ENCODE measurements at places on chromosomes 7 and 10. TPM values are rescaled to one million over a fixed set of nuclear protein-coding genes. Genes with fewer than 3 reads are reported as not detected.

Gene LRIT1
- total RNA-seq: not detected

DNA sequence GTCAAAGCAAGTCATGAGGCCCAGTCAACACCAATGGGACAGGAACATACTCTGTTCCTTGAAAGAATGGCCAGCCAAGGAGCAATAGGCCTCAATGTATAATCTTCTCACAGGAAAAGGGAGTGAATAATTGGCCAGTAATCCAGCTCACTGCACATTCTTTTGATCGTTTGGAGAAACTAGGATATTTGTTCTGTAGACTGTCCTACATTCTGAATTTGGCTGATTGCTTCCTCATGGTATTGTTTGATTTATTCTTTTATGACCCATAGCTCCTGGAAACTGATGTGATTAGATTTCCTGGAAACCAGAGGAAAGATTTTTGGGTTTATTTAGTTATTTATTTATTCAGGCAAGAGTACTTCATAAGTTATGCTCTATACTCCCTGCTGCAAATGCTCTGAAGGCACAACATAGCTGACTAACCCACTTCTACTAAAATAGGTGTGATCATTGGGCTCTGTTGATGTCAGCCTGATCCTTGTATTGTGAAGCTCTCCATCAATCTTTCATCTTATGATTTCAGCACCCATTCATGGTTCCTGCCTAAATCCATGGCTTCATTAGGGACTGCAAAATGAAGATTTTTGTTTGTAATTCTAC is 745.2 kb downstream of the SUGCT start:
- H3K4me3 ChIP-seq: no peak overlapping the region
- no peak overlapping the region for H3K27ac ChIP-seq
- no peaks in the 10 kb centered on the region for H3K27me3 ChIP-seq
- H3K4me1 ChIP-seq: no peaks in the 10 kb centered on the region
- no peak for DNase-seq
- H3K36me3 ChIP-seq: no peaks in the 10 kb centered on the region

- no peak overlapping the region for H3K4me3 ChIP-seq
- DNase-seq: no peak
- no peaks in the 10 kb centered on the region for H3K27me3 ChIP-seq
- H3K4me1 ChIP-seq: no peaks in the 10 kb centered on the region
- H3K36me3 ChIP-seq: no peaks in the 10 kb centered on the region
Measured at GRCh38 chr10:129878835-129879234, 85.2 kb downstream of the EBF3 start.

- peak; percentile 52 for DNase-seq
- H3K36me3 ChIP-seq: no peaks in the 10 kb centered on the region
- H3K27me3 ChIP-seq: no peaks in the 10 kb centered on the region
- H3K4me3 ChIP-seq: peak overlapping the region; percentile 57
Measured at GRCh38 chr10:110355922-110356627, 51.4 kb upstream of the SMNDC1 start.

DNA sequence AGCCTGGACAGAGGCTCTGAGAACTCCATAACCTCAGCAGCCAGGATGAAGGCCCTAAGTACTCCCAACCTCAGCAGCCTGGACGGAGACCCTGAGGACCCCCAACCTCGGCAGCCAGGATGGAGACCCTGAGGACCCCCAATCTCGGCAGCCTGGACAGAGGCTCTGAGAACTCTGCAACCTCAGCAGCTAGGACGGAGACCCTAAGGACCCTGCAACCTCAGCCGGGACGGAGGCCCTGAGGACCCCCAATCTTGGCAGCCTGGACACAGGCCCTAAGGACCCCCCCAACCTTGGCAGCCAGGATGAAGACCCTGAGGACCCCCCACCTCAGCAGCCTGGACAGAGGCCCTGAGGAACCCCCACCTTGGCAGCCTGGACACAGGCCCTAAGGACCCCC is 16.5 kb downstream of the RRP12 start:
- H3K4me3 ChIP-seq: no peak overlapping the region
- H3K27me3 ChIP-seq: no peaks in the 10 kb centered on the region
- no peak overlapping the region for H3K27ac ChIP-seq
- H3K36me3 ChIP-seq: no peaks in the 10 kb centered on the region
- no peaks in the 10 kb centered on the region for H3K4me1 ChIP-seq

GRCh38 chr10:50416181-50416824 is 165.0 kb upstream of the ASAH2 start:
- H3K36me3 ChIP-seq: no peaks in the 10 kb centered on the region
- H3K4me1 ChIP-seq: peaks cover 4% of the 10 kb centered on the region
- DNase-seq: no peak
- H3K27me3 ChIP-seq: no peaks in the 10 kb centered on the region
- H3K4me3 ChIP-seq: no peak overlapping the region

Gene KIAA1217
- not detected for total RNA-seq

- H3K4me3 ChIP-seq: no peak overlapping the region
- peak; percentile 68 for DNase-seq
- H3K4me1 ChIP-seq: peaks cover 19% of the 10 kb centered on the region
- H3K36me3 ChIP-seq: no peaks in the 10 kb centered on the region
Measured at GRCh38 chr7:157881048-157881771, 544.4 kb downstream of the DNAJB6 start.

GRCh38 chr7:134514663-134515062 is 12.7 kb upstream of the AKR1B10 start:
- no peak overlapping the region for H3K27ac ChIP-seq
- peak; percentile 33 for DNase-seq
- H3K27me3 ChIP-seq: no peaks in the 10 kb centered on the region

Gene FIS1
- 121 TPM for total RNA-seq

DNA sequence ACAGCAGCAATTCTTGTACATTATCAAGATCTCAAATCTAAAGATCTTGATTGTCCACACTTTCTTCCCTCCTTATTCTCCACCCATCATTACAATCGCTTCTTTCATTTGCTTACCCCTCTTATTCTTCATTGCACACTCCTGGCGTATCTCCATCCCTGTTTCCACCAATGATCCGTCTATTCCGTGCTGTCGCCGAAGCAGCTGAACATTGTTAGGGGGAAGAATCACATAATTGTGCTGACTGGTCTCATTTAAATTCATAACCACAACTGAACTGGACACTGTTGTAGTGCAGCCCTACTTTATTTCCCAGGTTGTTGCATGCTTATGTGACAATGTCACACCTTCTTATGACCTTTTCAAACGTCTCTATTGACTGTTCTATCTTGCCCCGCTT is 18.9 kb upstream of the NRP1 start:
- no peak overlapping the region for H3K27ac ChIP-seq
- H3K4me1 ChIP-seq: no peaks in the 10 kb centered on the region
- H3K4me3 ChIP-seq: no peak overlapping the region
- no peak for DNase-seq
- H3K36me3 ChIP-seq: no peaks in the 10 kb centered on the region
- H3K27me3 ChIP-seq: no peaks in the 10 kb centered on the region

- peaks cover 5% of the 10 kb centered on the region for H3K36me3 ChIP-seq
- H3K4me1 ChIP-seq: peaks cover 12% of the 10 kb centered on the region
- peak; percentile 11 for DNase-seq
- H3K27ac ChIP-seq: no peak overlapping the region
- no peak overlapping the region for H3K4me3 ChIP-seq
- no peaks in the 10 kb centered on the region for H3K27me3 ChIP-seq
Measured at GRCh38 chr7:127396184-127396583, 3.7 kb upstream of the ZNF800 start.

DNA sequence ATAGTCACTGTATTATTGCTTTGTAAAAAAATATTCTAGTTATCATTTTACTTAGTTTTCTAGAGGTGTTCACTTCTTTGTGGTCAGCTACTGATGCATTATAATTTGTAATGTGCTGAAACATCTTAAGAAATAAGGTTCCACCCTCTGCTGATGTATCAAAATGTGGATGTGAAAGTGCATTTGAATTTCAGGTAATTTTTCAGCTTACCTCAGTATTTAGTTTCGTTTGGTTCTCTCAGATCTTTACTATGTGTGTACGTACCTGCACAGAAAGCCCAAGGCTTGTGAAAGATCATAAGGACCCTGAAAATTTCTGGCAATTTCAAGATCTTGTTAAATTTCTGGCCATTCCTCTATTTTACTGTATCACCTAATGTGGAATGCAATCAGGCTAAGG is 542.3 kb upstream of the TPK1 start:
- H3K27me3 ChIP-seq: no peaks in the 10 kb centered on the region
- no peak overlapping the region for H3K4me3 ChIP-seq
- H3K27ac ChIP-seq: no peak overlapping the region
- DNase-seq: no peak

GRCh38 chr7:3027005-3027845 is 16.4 kb downstream of the CARD11 start:
- no peak overlapping the region for H3K27ac ChIP-seq
- peaks cover 32% of the 10 kb centered on the region for H3K36me3 ChIP-seq
- H3K27me3 ChIP-seq: no peaks in the 10 kb centered on the region
- H3K4me1 ChIP-seq: no peaks in the 10 kb centered on the region

DNA sequence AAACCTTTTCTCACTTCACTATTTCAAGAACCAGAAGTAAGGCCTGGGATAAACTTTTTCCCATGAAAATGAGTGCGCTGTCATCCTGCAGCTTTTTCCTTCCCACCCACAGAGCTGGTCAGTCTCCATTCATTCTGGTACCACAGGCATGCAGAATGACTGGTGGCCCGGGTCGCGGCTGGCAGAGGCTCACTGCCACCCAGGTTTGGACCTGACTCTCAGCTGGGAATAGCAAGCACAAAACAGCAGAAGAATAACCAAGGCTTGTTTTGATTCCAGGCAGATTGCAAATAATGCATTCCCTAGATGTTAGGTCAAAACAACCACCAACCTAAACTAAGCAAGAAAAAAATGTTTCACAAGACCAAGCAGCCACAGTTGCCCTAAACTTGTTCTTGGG is 190.5 kb upstream of the NRP1 start:
- H3K4me1 ChIP-seq: no peaks in the 10 kb centered on the region
- no peak overlapping the region for H3K27ac ChIP-seq
- no peaks in the 10 kb centered on the region for H3K27me3 ChIP-seq
- DNase-seq: no peak

Gene RNLS
- 2.6 TPM for total RNA-seq

DNA sequence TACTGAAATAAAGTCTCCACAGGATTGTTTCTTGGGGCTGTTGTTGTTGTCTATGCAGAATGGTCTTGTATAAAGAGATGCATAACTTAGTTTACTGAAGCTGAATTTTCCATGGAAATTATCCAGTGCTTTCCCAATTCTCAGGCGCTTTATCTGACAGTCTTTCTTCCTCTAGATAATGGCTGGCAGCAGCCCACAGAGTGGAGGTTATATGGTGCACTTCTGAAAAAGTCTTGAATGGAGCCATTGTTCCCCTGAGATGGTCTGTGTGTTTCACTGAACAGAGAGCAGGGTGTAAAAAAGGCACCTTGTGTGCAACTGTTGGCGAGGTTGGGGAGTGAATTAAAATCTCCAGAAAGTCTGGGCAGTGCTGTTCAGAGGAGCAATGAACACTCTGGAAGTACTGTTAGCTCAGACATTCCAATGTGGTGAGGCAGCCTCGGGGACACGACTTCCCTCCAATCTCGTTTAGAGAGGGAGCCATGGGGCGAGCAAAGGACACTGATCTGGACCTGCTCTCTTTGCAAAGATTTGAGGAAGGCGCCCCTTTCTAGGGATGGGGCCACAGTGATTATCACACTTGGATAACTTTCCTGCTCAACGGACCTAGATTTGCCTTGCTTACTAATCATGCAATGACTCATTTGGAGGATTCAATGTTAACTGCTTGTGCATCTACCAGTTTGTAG is 2.0 kb upstream of the PLCE1 start:
- H3K36me3 ChIP-seq: no peaks in the 10 kb centered on the region
- H3K27me3 ChIP-seq: peaks cover 10% of the 10 kb centered on the region
- no peak overlapping the region for H3K27ac ChIP-seq
- no peaks in the 10 kb centered on the region for H3K4me1 ChIP-seq

DNA sequence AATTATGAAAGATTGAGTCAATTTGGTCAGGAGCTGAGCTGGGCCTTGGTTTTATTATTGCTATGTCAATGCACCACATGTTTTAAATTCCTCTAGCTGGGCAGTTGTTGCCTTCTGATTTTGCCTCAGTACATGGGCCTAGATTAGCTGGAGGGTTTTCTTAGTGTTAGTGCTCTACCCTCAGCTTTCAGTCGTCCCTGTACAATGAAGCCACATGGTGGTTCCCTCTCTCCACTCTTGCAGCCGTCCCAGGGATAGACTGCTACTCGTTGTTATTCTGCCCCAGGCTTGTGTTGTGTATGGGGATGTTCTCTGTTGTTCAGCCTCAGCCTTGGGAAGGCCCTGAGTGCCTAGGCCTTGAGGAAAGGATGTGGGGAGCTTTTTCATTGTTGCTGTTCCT is 37.0 kb downstream of the NHLRC2 start:
- H3K36me3 ChIP-seq: no peaks in the 10 kb centered on the region
- DNase-seq: no peak
- H3K4me3 ChIP-seq: no peak overlapping the region

DNA sequence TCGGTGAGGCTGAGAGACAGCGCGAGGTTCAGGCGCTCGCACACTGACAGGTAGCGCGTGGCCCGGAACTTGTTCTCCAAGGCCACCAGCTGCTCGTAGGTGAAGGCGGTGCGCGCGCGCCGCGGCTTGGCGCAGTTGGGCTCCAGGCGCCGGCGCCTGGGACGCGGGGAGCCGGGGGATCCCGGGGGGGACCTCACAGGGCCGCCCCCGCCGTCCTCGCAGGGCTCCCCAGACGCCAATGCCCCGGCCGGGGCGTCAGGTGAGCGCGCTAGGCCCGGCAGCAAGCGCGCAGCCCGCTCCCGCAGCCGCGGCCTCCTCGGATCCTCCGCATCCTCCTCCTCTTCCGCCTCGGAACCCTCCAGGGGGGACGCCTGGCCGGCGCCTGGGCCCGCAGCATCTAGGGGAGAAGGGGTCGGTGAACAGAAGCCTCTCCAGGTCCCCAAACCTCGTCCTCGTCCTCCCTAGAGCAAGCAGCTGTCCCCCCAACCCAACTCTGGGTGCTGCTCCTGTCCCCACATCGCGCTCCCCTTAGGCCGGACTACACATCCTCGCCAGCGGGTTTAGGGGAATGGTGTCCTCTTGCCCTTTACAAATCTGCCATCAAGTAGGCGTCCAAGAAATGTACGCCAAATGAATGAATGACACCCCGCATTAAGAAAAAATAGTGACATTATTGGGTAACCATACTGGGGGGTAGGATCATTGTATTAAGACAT is 1.9 kb downstream of the NKX1-2 start:
- H3K27me3 ChIP-seq: peaks cover 14% of the 10 kb centered on the region
- H3K4me3 ChIP-seq: no peak overlapping the region
- DNase-seq: no peak
- H3K4me1 ChIP-seq: no peaks in the 10 kb centered on the region

Gene MYL7
- not detected for total RNA-seq

All from naive thymus-derived CD4-positive, alpha-beta T cell (primary cell).